H9 (cell line): ENCODE measurements at places on chromosomes 12 and 14.
A peak's percentile ranks its signal among the peaks of the same experiment; 100 is the strongest.

DNA sequence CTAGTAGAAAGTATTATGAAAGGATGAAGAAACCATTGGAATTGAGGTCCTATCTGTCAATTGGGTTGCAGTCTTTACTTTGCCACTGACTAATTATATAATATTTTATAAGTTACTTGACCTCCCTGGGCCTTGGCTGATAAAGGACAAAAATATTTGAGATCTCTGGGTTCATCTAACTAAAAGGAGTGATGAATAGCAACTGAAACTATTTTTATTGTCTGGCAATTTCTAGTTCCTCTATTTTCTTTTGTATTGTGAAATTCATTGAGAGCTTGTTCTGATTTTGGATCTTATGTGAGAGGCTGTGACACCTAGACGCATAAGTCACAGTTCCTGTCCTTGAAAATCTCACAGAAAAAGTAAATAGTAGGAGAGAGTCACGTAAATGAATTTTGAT is 415.7 kb upstream of the ATP2B1 start:
- no peaks in the 10 kb centered on the region for H3K27me3 ChIP-seq
- no peak overlapping the region for H3K4me3 ChIP-seq
- no peaks in the 10 kb centered on the region for H3K4me1 ChIP-seq
- H3K27ac ChIP-seq: no peak overlapping the region
- DNase-seq: no peak

DNA sequence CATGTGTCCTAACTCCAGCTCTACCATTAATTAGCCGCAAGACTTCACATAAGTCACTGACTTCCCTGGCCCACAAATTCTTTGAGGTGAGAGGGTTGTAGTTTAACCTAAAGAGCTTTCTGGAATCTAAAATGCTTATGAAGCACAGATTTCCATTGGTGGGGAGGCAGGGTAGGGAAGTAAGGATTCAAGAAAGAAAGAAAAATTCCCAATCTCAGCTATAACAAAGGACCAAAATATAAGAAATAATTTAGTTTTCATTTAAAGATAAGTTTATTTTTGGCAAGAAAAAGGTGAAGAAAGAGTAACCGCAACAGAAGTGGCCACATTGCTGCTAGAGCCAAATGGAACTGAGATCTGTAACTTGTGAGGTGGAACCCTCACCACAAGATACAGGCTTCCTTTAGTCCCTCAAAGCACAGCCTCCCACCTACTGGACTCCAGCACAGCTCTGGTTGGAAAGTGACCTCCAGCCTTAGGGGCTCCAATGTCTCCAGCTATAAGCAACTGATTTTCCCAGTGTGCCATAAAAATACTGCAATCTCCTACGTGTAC is 23.6 kb downstream of the DAD1 start:
- H3K27me3 ChIP-seq: no peaks in the 10 kb centered on the region
- no peak overlapping the region for H3K4me3 ChIP-seq
- no peaks in the 10 kb centered on the region for H3K4me1 ChIP-seq
- no peak for DNase-seq
- H3K36me3 ChIP-seq: peaks cover 4% of the 10 kb centered on the region; the same call in 2 of the 3 replicates

GRCh38 chr12:49974231-49974675 is 1.5 kb downstream of the AQP6 start:
- peak; percentile 71 for DNase-seq
- H3K36me3 ChIP-seq: no peaks in the 10 kb centered on the region
- H3K27me3 ChIP-seq: no peaks in the 10 kb centered on the region; the same call in 1 of the 2 replicates
- H3K4me3 ChIP-seq: no peak overlapping the region
- no peak overlapping the region for H3K27ac ChIP-seq

GRCh38 chr14:100904307-100905087 is 975 bp upstream of the RTL1 start:
- H3K36me3 ChIP-seq: peaks cover 2% of the 10 kb centered on the region
- peaks cover 6% of the 10 kb centered on the region; the same call in 1 of the 2 replicates for H3K27me3 ChIP-seq
- H3K4me3 ChIP-seq: peak overlapping the region; percentile 89
- peak; percentile 77 for DNase-seq
- H3K4me1 ChIP-seq: no peaks in the 10 kb centered on the region; the same call in 1 of the 2 replicates
- H3K27ac ChIP-seq: no peak overlapping the region

DNA sequence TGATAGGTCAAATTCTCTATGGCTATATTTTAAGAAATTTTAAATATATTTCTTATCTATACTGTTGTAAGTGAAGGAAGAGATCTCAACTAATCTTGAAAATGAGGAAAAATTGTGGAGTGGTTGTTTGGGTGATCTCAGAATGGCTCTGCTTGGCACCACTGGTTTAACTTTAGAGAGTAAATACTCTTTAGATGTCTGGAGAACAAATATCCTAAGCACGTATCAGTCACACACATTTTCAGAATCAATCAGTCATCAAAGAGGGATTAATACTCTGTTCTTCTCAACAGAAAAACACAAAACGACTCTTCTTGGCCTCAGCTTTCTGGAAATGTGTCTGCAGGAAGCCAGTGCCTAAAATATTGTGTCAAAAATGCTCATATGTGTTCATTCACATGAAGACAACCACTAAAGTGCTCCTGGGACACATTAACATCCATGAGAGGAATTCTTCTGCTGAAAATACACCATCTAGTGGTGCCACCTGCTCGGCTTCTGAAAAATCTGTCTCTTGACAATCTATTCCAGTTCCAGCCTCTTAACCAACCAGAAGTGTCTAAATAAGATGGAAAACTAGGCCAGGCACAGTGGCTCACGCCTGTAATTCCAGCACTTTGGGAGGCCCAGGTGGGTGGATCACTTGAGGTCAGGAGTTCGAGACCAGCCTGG is 81.1 kb upstream of the CCDC198 start:
- H3K27me3 ChIP-seq: no peaks in the 10 kb centered on the region
- no peak overlapping the region for H3K4me3 ChIP-seq
- no peaks in the 10 kb centered on the region for H3K36me3 ChIP-seq
- H3K27ac ChIP-seq: no peak overlapping the region
- DNase-seq: no peak

DNA sequence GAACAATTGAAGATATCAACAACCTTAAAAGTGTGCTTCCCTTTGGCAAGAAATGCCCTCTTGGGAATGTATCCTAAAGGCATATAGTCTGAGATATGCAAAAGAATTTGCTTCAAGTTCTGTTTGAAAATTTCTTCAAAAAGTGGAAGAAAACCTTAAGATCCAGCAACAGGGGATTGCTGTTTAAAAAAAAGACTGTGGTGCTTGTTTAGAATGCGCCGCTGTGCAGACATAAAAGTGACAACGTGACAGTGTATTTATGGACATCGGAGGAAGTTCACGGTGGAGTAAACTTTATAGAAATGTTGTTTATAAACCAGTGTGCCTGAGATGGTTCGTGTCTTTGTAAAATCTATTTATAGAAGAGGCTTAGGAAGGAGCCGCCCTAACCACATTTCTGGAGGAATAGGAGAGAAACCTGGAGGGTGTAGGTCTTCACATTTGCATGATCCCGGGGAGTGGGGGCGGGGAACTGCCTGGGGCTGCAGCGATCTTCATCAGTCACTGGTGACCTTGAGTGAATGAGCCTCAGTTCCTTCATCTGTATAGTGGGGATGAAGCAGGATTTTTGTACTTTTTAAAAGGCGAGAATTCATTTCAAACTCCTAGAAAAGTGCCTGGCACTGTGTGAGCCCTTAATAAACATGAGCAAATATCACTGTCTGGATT is 27.5 kb downstream of the ADGRD1 start:
- DNase-seq: peak; percentile 24
- H3K4me1 ChIP-seq: no peaks in the 10 kb centered on the region
- no peaks in the 10 kb centered on the region for H3K27me3 ChIP-seq
- no peak overlapping the region for H3K27ac ChIP-seq
- no peak overlapping the region for H3K4me3 ChIP-seq

- no peak for DNase-seq
- H3K4me3 ChIP-seq: no peak overlapping the region
- H3K4me1 ChIP-seq: peaks cover 7% of the 10 kb centered on the region; the same call in 1 of the 2 replicates
- H3K27me3 ChIP-seq: no peaks in the 10 kb centered on the region
- no peaks in the 10 kb centered on the region for H3K36me3 ChIP-seq
- no peak overlapping the region for H3K27ac ChIP-seq
Observed at GRCh38 chr14:48452437-48452995, 777.1 kb upstream of the MDGA2 start.

- H3K4me3 ChIP-seq: no peak overlapping the region
- H3K4me1 ChIP-seq: no peaks in the 10 kb centered on the region; the same call in 1 of the 2 replicates
- H3K27ac ChIP-seq: no peak overlapping the region
- H3K36me3 ChIP-seq: 0 out of 2 replicates have a peak, but pooled peaks cover 5% of the 10 kb centered on the region
- DNase-seq: no peak
- H3K27me3 ChIP-seq: no peaks in the 10 kb centered on the region
Observed at GRCh38 chr14:37429618-37430017, 165.4 kb downstream of the FOXA1 start.

GRCh38 chr12:132046561-132046960 is 96.8 kb downstream of the EP400 start:
- peaks cover 9% of the 10 kb centered on the region; the same call in 1 of the 2 replicates for H3K4me1 ChIP-seq
- no peak overlapping the region for H3K4me3 ChIP-seq
- no peak for DNase-seq
- H3K27me3 ChIP-seq: no peaks in the 10 kb centered on the region

DNA sequence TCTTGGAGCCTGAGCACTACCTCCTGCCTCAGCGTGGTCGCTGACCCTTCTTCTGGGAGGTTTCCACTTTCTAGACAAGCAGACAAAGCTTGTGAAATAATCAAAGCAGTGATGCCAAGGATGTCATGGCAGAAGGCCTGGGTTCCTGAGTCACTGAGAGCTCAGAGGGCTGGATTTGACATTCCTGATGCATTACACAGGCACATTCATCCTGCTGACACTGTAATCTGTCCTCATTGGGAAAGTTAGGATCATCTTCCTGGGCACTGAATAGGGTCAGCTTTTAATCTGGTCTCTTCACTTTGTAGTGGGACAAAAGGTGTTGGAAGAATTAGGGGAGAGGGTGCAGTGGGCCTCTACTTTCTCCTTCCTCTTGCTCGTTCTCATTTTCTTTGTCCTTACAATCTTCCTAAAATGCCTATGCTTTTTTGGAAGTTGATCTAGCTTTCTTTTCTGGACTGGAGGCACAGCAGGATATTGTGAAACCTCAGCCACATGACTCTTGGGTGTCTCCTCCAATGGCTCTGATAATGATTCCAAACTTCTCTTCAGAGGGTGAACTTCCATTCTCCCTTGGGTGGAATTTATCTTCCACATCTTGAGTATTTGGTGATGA is 29.6 kb downstream of the EEA1 start:
- H3K36me3 ChIP-seq: peaks cover 27% of the 10 kb centered on the region
- no peaks in the 10 kb centered on the region for H3K27me3 ChIP-seq
- no peaks in the 10 kb centered on the region; the same call in 1 of the 2 replicates for H3K4me1 ChIP-seq
- H3K4me3 ChIP-seq: no peak overlapping the region
- DNase-seq: no peak

DNA sequence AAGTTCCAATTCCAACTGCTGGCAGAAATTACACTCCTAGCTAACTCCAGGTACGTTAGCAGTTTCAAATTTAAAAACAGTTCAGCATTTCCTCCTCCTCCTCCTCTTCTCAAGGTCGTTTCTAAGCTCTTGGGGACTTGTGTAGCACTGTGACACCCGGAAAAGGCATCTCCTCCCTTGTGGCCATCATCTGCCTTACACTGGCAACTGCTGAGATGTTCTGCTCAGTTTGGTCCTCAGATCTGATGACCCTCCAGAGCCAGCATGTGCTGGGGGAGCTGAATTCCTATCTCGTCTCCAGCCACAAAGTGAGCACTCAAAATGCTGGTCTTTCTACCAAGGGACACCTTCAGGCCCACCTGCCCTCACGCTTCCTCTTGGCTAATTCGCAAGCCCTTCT is 43.5 kb upstream of the CDKN3 start:
- peaks cover 5% of the 10 kb centered on the region for H3K4me1 ChIP-seq
- H3K27me3 ChIP-seq: no peaks in the 10 kb centered on the region
- H3K4me3 ChIP-seq: no peak overlapping the region
- H3K36me3 ChIP-seq: peaks cover 6% of the 10 kb centered on the region
- H3K27ac ChIP-seq: no peak overlapping the region

DNA sequence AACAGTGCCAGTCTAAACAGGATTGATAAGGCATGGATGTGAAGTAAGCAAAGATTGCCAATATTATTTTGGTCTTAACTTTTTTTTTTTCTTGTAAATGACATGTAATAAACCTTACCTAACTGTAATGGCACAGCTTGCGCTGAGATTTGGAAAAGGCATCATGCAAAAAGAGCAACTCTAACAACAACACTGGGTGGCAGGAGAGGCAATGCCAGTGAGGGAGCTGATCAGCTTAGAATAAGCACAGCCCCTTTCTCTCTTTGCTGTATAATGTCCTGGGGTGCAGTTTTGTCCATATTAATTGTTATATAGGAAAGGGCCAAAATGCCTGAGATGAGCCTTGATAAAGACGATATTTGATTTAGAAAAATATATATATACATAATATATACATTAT is 1589.7 kb upstream of the FLRT2 start:
- peaks cover 19% of the 10 kb centered on the region for H3K36me3 ChIP-seq
- no peak for DNase-seq
- no peak overlapping the region for H3K4me3 ChIP-seq

GRCh38 chr14:60327447-60328331 is 78.7 kb downstream of the PPM1A start:
- H3K36me3 ChIP-seq: no peaks in the 10 kb centered on the region; the same call in 2 of the 3 replicates
- H3K27ac ChIP-seq: no peak overlapping the region
- H3K4me3 ChIP-seq: peak overlapping the region; percentile 74
- DNase-seq: peak; percentile 51

- no peaks in the 10 kb centered on the region for H3K27me3 ChIP-seq
- no peaks in the 10 kb centered on the region for H3K4me1 ChIP-seq
- H3K4me3 ChIP-seq: no peak overlapping the region
- H3K36me3 ChIP-seq: no peaks in the 10 kb centered on the region
Observed at GRCh38 chr12:18939051-18939450, 190.5 kb upstream of the PLEKHA5 start.

GRCh38 chr12:57672801-57673200 is 21.1 kb upstream of the OS9 start:
- H3K27me3 ChIP-seq: no peaks in the 10 kb centered on the region
- DNase-seq: no peak
- no peak overlapping the region for H3K4me3 ChIP-seq
- H3K36me3 ChIP-seq: peaks cover 1% of the 10 kb centered on the region; the same call in 1 of the 2 replicates

DNA sequence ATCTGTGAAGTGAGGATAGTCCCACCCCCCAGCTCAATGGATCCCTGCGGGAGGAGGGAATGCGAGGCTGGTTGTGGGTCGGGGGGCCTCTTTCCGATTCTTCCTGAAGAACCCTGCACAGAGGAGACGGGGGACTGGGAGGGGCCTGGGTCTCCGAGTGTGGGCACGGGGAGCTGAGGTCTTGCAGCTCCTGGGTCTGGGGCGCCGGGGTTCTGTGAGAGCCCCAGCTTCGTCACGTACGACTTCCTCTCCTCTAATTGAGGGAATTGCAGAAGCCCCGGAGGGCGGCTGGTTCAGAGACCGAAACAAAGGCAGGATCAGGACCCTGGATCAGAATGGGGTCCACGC is 66.6 kb downstream of the DIO3 start:
- H3K27me3 ChIP-seq: no peaks in the 10 kb centered on the region; the same call in 1 of the 2 replicates
- DNase-seq: no peak
- H3K4me1 ChIP-seq: no peaks in the 10 kb centered on the region; the same call in 1 of the 2 replicates
- H3K36me3 ChIP-seq: no peaks in the 10 kb centered on the region
- H3K4me3 ChIP-seq: no peak overlapping the region

- H3K27ac ChIP-seq: no peak overlapping the region
- no peak overlapping the region for H3K4me3 ChIP-seq
- peaks cover 7% of the 10 kb centered on the region; the same call in 1 of the 2 replicates for H3K4me1 ChIP-seq
- DNase-seq: no peak
- no peaks in the 10 kb centered on the region for H3K27me3 ChIP-seq
Observed at GRCh38 chr12:26773313-26774104, 59.5 kb downstream of the ITPR2 start.
